ENCODE measurements at places on chromosomes 12 and 14. TPM values are rescaled to one million over a fixed set of nuclear protein-coding genes. Genes with fewer than 3 reads are reported as not detected.

DPY19L2 gene
- 10.7 TPM for total RNA-seq

OR4L1 gene
- not detected for total RNA-seq

GCH1 gene
- 16.5 TPM for total RNA-seq

EEA1 gene
- total RNA-seq, result 17.4 TPM

AKAP3 gene
- total RNA-seq, result not detected

CMA1 gene
- total RNA-seq, result not detected

TCL1B gene
- not detected for total RNA-seq

- H3K27ac ChIP-seq, result no peak overlapping the region
- no peaks in the 10 kb centered on the region for H3K27me3 ChIP-seq
- peaks cover 7% of the 10 kb centered on the region for H3K4me1 ChIP-seq
- H3K4me3 ChIP-seq, result no peak overlapping the region
- no peaks in the 10 kb centered on the region for H3K36me3 ChIP-seq
- no peak for DNase-seq
These were observed 11.5 kb downstream of the TEAD4 start for GRCh38 chr12:2970744-2971143.

DNA sequence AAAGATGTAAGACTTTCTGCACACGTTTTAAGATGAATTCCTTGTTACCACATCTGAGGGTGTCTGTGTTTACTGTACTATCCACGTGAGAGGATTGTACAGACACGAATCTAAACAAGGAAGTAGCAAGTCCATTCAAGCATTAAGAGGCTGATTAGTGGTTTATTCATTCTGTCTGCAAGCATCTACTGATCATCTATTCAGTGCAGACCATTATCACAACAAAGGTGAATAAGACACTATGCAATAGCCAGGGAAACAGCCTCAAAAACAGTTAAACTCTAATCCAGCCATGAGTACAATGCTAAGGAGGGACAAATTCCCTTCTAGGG, 111.6 kb upstream of the PZP start:
- H3K36me3 ChIP-seq, result no peaks in the 10 kb centered on the region
- no peaks in the 10 kb centered on the region for H3K4me1 ChIP-seq
- H3K27me3 ChIP-seq, result no peaks in the 10 kb centered on the region

GRCh38 chr14:76643887-76644286, 117.4 kb upstream of the VASH1 start:
- H3K27ac ChIP-seq, result no peak overlapping the region
- no peaks in the 10 kb centered on the region for H3K4me1 ChIP-seq
- H3K4me3 ChIP-seq, result no peak overlapping the region

DNA sequence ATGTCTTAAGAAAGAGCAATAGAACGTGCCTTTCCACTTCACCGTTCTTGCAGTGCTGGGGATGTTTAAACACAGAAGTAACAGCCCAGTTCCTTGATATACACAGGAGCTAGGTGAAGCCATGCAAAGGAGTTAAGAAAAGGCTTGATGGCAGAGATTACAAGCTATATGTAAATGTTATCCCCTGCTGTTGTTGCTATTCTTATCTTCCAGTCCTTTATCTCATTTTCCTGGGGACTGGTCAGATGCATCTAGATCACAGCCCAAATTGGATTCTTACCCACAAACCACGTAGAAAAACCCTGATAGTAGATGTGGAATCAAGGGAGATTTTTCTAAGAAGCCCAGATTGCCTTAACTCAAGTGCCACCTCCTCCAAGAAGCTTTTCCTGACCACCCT, 5.5 kb downstream of the ASCL1 start:
- DNase-seq, result no peak
- H3K4me1 ChIP-seq, result peaks cover 20% of the 10 kb centered on the region
- H3K27ac ChIP-seq, result no peak overlapping the region
- no peak overlapping the region for H3K4me3 ChIP-seq
- H3K27me3 ChIP-seq, result peaks cover 98% of the 10 kb centered on the region

DNA sequence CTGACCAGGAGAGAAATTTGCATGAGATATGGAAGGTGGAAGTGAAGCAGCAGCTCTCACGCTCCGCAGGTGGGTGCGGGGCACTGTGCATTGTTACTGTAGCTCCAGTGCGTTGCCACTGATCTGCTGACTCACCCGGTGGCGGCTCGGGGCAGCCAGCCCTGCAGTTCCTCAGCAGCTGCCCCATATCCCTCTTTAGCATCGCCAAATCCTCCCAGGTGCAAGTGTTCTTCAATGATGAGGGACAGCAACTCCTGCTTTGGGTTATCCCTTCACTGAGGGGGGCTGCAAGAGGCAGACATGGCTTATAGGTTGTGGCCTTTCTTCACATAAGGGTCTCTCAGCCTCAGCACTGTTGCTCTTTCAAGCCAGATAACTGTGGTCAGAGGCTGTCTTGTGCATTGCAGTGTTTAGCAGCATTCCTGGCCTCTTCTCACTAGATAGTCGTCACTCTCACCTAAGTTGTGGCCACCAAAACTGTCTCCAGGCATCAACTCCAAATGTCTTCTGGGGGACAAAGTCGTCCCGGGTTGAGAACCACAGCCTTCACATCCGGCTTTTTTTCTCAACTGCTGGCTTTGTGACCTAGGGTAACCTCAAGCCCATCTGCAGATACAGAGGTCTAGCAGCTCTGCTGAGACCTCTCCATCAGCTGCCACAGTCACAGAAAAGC, 180.8 kb downstream of the EFCAB11 start:
- no peaks in the 10 kb centered on the region for H3K27me3 ChIP-seq
- no peak overlapping the region for H3K27ac ChIP-seq
- DNase-seq, result peak; percentile 80
- H3K4me3 ChIP-seq, result no peak overlapping the region

DNA sequence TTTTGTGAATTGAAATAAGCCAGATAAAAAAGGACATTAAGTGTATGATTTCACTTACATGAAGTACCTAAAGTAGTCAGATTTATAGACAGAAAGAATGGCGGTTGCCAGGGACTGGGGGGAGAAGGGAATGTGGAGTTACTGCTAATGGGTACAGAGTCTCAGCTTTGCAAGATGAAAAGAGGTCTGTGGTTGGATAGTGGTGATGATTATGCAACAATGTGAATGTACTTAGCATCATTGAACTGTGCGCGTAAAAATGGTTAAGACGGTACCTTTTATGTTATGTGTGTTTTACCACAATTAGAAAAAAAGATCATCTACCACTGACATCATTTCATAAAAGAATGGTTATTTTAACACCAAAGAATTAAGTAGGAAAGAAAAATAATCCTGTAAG, 35.9 kb downstream of the RNFT2 start:
- no peaks in the 10 kb centered on the region for H3K36me3 ChIP-seq
- H3K4me1 ChIP-seq, result no peaks in the 10 kb centered on the region
- no peak for DNase-seq
- H3K27ac ChIP-seq, result no peak overlapping the region
- no peak overlapping the region for H3K4me3 ChIP-seq

DNA sequence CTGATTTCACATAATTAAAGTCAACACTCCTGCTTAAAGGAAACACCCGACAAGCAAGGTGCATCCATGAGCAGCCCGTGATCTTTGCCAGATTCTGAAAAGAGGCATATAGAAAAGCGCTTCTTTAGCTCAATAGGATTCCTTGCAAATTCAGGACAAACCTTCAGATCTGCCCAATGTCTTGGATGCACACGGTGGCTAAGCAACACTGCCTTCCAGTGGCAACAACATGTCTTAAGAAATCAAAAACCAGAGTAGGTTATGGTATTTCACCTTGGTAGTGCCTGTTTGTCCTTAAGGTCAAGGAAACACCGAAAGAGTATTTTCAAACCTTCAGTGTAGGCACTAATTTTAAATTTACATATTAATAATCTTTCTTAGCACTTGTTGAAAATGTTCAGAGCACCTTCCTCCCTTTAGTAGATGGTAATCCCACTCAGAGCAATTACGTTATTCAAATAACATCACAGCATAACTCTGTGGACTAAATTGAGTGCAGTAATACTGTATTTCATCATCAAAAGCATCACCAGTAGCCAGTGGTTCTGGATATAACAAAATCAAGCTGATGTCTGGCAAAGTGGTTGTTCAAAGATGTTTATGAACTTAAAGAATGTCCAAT, 58.0 kb upstream of the CDKN3 start:
- H3K27ac ChIP-seq, result no peak overlapping the region
- peak; percentile 73 for DNase-seq
- H3K4me3 ChIP-seq, result no peak overlapping the region
- H3K4me1 ChIP-seq, result peaks cover 14% of the 10 kb centered on the region

GRCh38 chr12:70520847-70521246, 116.4 kb downstream of the PTPRB start:
- H3K4me1 ChIP-seq, result no peaks in the 10 kb centered on the region
- DNase-seq, result no peak
- H3K27me3 ChIP-seq, result no peaks in the 10 kb centered on the region
- peaks cover 4% of the 10 kb centered on the region for H3K36me3 ChIP-seq

- no peak overlapping the region for H3K27ac ChIP-seq
- H3K4me1 ChIP-seq, result no peaks in the 10 kb centered on the region
- DNase-seq, result no peak
These were observed 584 bp downstream of the ACSM4 start for GRCh38 chr12:7304456-7304855.

DNA sequence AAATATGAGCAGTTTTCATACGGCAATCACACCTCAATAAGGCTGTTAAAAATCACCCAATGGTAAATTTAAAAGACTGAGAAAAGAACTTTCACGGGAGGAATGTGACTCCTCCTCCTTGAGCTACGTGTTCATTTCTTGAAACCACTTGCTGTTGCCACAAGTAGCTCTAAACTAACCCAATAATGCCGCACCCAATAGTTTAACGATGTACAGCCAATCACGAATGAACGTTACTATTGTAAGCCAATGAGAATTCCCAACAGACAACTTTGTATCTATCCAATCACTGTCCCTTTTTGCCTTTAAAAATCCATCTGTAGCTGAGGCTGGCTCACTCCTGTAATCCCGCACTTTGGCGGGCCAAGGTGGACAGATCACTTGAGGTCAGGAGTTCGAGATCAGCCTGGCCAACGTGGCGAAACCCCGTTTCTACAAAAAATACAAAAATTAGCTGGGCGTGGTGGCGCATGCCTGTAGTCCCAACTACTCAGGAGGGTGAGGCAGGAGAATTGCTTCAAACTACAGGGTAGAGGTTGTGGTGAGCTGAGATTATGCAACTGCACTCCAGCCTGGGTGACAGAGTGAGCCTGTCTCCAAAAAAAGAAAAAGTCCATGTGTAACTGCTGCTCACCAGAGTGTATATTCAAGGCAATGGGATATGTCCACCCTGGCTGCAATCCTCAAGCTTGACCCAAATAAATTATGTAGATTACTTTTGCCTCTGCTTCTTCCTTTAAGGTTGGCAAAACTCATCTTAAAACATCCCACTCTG, 24.4 kb upstream of the BTBD6 start:
- peaks cover 89% of the 10 kb centered on the region for H3K36me3 ChIP-seq
- H3K27me3 ChIP-seq, result no peaks in the 10 kb centered on the region
- no peak overlapping the region for H3K27ac ChIP-seq
- no peak overlapping the region for H3K4me3 ChIP-seq
- DNase-seq, result no peak
- peaks cover 8% of the 10 kb centered on the region for H3K4me1 ChIP-seq

DNA sequence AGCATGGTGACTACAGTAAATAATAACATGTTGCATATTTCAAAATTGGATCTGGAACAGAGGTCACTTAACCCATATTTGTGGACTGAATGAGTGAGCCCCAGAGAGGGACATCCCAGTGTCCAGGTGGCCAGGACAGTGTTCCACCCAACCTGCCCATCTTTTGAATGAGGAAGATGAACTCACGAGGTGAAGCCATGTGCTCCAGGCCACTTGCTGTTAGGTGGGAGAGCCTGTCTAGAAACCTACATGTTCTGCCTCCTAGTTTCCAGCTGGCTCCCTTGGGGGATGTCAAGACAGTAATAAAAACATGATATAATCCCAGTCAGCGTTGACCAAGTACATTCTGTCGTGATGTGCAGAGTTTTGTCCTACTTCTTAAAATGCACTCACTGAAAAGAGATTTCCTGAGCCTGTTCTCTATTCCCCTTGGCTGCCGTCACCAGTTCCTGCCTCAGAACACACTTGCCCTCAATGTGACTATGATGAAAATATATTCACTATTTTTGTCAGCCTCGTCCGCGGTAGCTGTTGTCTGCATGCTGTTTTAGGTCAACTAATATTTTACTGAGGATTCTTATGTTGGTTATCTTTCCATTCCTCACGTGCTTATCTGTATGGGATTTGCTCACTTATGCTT, 25.7 kb downstream of the TSPAN9 start:
- DNase-seq, result no peak
- H3K4me3 ChIP-seq, result no peak overlapping the region
- H3K27me3 ChIP-seq, result no peaks in the 10 kb centered on the region
- no peak overlapping the region for H3K27ac ChIP-seq
- H3K4me1 ChIP-seq, result peaks cover 70% of the 10 kb centered on the region
